Stimulated activated CD4-positive, alpha-beta T cell treated with anti-CD3 and anti-CD28 coated beads, Interleukin-2, amount 100 ng/mL, for 48 hours (primary cell): ENCODE measurements at places on chromosomes 4 and X.

GRCh38 chr4:138392751-138393308, 150.7 kb upstream of the SLC7A11 start:
- DNase-seq = no peak

DNA sequence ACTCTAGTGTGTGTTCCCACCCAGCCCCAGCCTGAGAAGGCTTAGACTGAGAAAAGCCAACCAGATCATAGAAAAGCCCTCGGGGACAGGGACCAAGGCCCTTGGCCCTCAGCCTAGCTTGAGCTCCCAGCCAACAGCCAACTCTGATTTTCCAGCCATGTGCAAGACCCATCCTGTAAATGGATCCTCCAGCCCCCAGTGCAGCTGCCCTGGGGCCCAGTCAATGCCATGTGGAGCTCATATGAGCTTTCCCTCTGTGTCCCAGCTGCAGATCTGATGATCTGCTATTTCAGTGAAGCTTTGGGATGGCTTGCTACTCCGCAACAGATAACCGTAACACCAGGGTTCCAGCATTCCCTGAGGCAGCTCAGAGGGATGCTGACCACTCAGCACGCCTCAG, 40.5 kb upstream of the CDKN2AIP start:
- no peak for DNase-seq

- no peak for DNase-seq
These were observed 16.0 kb downstream of the ARSD start for GRCh38 chrX:2913118-2913517.

- no peak for DNase-seq
These were observed 158.6 kb downstream of the TRAM1L1 start for GRCh38 chr4:116926631-116927295.

DNA sequence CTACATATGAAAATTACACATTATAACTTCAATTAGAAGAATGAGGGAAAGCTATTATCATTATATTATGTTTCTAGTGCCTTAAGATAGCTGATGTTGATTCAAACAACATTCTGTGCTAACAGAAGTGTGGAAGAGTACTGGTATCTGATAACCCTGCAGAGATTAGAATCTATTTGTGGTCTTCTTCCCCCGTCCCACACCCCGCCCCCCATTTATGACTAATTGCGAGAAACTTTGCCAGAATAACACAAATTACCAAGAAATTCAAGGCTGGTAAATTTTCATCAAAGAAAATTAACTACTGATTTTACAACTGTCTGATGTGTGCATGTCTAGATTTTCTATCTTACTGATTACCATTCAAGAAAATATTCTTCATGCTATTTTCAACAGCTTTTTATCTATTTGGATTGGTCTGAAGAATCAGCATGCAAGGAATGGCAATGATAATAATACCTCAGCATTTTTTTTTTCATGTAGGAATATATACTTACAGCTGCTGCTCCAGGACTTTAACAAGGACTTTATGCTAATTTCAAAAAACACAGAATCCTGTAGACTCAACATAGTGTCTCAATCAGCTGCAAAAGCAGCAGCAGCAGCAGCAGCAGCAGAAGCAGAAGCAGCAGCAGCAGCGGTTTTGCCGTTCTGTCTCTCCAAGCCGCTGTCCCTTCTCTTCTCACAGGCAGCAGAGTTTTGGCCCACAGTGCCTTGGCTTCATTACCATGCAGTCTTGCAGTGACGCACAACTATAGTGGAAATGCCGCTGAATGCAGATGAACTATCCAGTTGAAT, 126.7 kb downstream of the FRYL start:
- DNase-seq = no peak

GRCh38 chr4:166625018-166625637, 609.2 kb downstream of the SPOCK3 start:
- DNase-seq = no peak

GRCh38 chrX:153560000-153560399, 38.9 kb downstream of the CCNQ start:
- DNase-seq = no peak

DNA sequence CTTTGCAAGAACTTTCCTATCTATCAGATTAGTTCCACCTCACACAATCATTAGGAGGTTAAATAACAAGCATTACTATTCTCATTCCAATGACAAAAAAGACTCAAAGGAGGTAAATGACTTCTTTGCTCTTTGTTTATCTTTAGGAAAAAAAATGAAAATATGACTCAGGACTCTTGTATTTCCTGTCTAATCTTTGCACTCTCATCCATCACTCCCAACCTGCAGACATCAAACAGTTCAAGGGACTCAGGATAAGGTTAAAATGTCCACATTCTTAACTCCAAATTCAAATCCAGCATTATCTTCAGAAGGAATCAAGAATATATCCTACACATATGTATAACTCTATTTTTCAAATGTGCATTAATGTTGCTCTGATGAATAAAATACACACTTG, 139.6 kb downstream of the UNC5C start:
- DNase-seq = no peak

DNA sequence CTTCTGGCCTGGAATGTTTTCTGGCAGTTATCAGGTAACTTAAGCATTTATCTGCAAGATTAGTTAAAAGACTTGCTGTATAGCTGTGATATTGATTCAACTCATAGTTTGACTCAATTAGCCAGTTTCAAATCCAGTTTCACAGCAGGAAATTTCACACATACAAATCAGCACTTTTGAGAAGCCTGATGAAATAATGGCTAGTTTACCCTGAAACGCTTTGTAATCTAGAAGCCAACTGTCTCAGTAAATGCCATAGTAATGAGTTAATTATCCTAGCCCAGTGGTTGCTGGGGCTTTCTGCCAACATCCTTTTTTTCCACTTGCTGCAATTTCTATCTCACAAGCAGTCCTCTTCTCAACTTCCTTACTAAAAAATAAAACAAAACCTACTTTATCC, 53.1 kb downstream of the ARHGEF38 start:
- no peak for DNase-seq

DNA sequence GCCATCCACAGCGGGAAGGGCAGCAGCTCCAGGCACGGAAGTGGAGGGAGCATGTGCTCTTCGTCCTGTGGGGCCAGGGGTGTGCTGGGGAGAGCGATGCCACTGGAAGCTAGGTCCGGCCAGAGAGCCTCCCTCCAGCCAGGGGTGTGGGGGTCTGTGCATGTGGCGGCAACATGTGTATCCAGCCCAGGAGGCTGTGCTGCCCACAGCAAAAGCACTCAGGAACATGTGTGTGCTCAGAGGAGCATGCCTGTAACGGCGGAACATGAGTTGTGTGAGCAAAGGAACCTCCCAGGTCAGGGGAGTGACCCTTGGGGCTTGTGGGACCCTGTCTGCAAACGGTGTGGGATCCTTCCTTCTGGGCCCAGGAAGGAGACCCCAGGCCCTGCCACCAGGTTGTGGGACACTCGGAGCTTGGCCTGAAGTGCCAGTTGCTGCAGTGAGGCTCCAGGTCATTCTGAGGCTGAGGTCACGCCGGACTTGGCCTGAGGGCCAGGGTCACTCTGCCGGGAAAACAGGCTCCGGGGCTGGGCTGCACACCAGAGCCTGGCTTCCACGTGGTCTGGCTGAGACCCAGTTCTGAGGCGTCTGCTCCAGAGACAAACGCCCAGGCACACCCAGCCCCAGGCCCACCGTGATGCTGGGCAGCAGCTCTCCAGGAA, 37.2 kb downstream of the CPLX1 start:
- DNase-seq = no peak

DNA sequence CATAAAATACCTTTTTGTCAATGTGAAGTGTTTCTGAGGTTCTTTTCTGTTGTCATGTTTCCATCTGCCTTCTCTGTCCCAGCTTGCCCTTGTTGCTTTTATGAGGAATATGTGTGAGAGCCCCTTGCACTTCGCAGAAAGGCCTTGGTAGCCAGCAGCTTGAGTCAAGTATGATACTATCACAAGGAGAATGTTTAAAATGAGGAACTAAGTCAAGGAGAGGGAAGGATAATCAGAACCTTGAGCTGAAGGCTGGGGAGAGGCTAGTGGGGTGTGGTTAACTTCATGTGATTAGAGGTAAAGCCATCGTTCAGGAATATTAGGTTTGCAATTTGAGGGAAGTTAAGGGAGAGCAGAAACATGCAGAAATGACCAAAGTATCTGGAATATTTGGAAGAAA, 12.7 kb downstream of the PGK1 start:
- DNase-seq = no peak

DNA sequence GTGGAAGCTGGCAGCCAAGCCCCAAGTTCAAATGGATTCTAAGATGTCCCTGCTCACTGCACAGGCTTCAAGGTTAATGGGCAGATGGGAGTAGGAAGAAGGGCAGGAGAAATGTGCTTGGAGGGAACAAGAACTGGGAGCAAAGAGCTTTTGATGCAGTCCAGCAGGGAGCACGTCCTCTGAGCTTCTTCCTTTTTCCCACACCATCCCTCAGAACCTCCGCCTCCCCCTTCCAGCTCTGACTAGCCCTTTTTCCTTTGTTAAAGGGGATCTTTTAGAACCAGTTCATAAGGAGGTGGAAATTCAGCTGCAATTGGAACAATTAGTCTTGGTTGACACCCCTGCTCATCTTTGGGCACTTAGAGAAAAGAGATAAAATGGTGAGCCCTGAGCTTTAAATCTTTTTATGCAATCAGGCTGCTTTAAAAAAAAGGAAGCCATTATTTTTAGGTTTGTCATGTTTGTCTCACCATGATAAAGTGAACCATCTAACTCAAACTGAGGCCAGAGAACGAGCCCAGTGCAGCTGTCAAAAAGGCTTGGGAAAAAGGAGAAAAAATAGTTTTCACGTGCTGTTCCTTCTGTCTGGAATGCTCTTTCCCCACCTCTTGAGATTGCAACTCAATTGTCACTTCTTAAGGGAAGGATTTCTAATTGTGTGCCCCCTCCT, 135.8 kb upstream of the IL1RAPL2 start:
- DNase-seq = no peak

DNA sequence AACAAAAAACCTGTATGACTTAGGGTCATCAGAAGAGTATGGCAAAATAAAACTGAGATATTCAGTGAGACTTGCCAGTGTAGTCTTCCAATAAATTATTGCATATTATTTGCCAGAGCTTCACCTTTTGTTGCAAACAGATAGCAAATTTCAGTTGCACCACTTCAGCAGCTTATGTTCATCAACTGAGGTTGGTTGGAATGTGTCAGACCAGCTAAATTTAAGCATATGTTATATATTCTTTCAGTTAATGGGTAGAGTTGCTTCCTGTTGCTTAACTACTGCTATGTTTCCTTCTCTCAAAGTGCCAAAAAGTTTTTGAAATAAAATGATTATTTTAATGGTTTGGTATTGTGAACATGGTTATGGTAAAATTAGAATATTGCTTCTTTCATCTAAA, 61.5 kb downstream of the GALNT7 start:
- no peak for DNase-seq

DNA sequence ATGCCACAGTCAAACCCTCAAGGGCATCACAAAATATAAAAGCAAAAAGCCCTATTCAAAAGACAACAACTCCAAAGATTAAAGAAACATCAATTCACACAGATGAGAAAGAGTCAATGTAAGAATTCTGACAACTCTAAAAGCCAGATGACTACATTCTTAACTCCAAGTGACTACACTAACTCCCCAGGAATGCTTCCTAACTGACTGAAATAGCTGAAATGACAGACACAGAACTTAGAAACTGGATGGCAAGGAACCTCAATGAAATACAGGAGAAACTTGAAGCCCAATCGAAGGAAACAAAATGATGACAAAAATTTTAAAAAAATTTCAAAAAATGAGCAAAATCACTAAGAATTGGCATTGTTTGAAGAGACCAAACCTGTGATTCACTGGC, 1047.6 kb upstream of the PCDH10 start:
- no peak for DNase-seq

- no peak for DNase-seq
These were observed 23.0 kb upstream of the GTPBP6 start for GRCh38 chrX:341541-342101.

DNA sequence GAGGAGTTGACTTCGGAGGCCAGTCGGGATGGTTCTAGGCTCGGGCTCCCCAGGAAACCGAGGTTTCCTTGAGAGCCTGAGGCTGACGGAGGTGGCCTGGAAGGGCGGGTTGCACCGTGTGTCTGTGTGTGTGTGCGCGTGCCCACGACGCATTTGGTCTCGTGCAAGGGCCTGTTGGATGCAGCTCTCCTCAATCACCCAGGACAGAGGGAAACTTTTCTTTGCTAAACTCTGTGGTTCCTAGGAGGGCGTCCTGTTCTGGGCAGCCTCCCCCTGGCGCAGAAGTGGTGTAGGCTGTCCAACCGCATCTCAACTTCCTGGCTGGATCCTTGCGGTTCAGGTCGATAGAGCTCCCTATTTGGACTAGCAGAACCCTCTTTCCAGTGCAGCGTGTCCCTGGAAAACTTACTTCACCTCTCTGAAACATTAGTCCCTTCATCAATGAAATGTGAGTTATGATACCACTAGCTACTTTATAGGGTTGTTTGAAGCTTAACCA, 973 bp downstream of the STK32B start:
- no peak for DNase-seq

DNA sequence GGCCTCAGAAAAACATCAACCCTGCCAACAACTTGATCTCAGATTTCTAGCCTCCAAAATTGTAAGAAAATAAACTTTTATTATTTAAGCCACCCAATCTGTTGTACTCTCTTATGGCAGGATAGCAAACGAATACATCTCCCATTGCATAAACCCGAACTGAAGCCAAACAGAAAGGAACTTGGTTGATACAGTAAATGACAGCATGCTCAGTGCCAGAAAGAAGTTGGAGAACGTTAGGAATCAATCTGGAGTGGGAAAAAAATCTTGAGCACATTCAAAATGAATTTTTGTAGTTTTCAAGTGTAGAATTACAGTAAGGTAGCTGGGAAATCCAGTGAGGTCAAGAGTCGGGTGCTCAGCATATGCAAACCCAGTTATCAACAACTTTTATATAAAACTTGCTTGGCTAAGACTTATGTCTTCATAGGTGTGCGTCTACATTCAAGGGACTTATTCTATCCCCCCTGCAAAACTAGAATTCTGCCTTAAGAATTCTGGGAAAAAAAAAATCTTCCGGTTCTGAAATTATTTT, 157.5 kb upstream of the ANKRD50 start:
- no peak for DNase-seq

- DNase-seq = no peak
These were observed 4.5 kb downstream of the GJB1 start for GRCh38 chrX:71227370-71228062.

DNA sequence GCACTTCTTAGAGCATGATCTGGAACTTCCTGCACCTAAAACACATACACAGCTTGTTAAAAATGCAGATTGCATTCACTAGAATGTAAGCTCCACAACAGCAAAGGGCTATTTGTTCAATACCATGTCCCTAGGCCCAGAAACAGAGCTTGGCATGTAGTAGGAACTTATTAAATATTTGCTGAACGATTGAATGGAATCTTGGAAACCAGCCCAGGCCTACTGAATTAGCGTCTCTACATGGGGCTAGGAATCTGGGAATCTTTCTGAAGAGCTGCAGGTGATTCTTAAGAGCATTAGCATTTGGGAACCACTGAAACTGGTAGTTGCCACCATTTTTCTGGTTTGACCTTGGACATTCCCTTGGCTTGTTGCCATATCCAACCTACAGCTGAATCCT, 234.1 kb downstream of the STIM2 start:
- DNase-seq = no peak

- DNase-seq = no peak
These were observed 60.4 kb downstream of the JADE1 start for GRCh38 chr4:128869776-128870509.

- no peak for DNase-seq
These were observed 4.1 kb upstream of the EPGN start for GRCh38 chr4:74304095-74304625.

GRCh38 chrX:133741303-133741702, 244.1 kb downstream of the GPC3 start:
- no peak for DNase-seq

GRCh38 chr4:55158957-55159356, 33.6 kb upstream of the KDR start:
- DNase-seq = no peak
